Left lung (tissue), 14 donors: ENCODE measurements at places on chromosomes 4 and X. TPM values are rescaled to one million over a fixed set of nuclear protein-coding genes. Genes with fewer than 3 reads are reported as not detected.

DNA sequence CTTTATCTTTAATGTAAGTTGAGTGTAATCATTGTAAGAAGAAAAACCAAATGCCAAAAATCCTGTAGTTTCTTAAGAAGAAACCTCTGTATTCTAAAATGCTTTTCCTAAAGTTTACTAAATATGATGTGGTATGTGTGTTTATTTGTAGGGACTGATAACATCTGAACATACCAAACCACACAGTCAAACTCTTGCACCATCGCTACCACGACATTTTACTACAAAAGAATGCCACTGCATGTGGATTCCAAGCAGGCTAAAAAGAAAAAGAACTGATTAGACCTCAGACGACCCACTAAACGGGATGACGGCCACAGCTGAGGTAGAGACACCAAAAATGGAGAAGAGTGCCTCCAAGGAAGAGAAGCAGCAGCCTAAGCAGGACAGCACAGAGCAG, 46.1 kb downstream of the LAS1L start:
- no peaks in the 10 kb centered on the region for H3K36me3 ChIP-seq
- H3K4me3 ChIP-seq, result no peak overlapping the region
- no peak overlapping the region for H3K27ac ChIP-seq
- H3K4me1 ChIP-seq, result no peaks in the 10 kb centered on the region

- DNase-seq, result no peak
- no peaks in the 10 kb centered on the region for H3K4me1 ChIP-seq
- no peak overlapping the region for H3K27ac ChIP-seq
- H3K4me3 ChIP-seq, result no peak overlapping the region
- no peaks in the 10 kb centered on the region for H3K27me3 ChIP-seq
Observed at GRCh38 chr4:188463909-188464308, 324.7 kb downstream of the TRIML1 start.

- H3K27ac ChIP-seq, result no peak overlapping the region
- H3K27me3 ChIP-seq, result peaks cover 7% of the 10 kb centered on the region
- H3K36me3 ChIP-seq, result no peaks in the 10 kb centered on the region
- no peak for DNase-seq
- no peaks in the 10 kb centered on the region for H3K4me1 ChIP-seq
Observed at GRCh38 chrX:100829730-100830129, 9.5 kb downstream of the CSTF2 start.

DNA sequence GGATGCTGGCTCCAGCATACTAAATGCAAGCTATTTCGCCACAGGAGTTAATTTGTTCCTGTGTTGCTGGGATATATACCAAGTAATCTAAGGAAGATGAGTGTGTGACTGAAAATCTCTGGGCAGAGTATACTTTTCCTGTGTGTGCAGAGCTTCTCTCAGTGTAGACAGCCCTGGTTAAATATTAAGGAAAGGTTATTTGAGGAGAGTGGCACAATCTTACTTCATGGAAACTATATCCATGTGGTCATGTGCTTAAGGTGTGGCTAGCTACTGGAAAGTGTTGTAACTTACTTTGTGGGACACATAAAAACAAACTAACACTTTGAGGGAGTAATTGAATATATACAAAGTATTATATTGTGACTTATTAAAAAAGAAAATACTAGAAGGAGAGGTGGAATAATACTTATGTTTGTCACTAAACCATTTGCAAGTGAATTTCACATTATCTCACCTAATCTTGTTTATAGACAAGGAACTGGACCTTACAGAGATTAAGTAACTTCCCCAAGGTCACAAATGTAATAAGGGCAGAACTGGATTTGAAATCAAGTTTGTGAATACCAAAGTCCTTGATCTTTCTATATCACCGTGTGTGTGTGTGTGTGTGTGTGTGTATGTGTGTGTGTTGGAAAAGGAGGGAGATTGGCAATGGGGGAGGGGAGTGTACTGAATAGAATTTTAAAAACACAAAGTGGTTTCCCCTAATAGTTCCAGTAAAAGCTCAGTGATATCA, 408.2 kb upstream of the NR3C2 start:
- H3K36me3 ChIP-seq, result no peaks in the 10 kb centered on the region
- H3K4me1 ChIP-seq, result no peaks in the 10 kb centered on the region
- no peaks in the 10 kb centered on the region for H3K27me3 ChIP-seq
- H3K4me3 ChIP-seq, result no peak overlapping the region

DNA sequence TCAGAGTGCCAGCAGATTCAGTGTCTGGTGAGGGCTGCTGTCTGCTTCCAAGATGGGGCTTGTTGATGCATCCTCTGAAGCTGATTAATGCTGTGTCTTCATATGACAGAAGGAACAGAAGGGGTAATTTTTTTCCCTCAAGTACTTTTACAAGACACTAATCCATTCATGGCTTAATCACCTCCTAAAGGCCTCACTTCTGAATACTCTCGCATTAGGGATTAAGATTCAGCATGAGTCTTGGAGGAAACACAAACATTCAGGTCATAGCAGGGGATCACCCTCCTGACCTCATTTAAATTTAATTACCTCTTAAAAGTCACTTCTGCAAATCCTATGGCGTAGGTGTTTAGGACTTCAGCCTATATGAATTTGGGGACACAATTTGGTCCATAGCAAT, 1145.5 kb upstream of the PCDH10 start:
- H3K27ac ChIP-seq, result no peak overlapping the region
- H3K4me1 ChIP-seq, result no peaks in the 10 kb centered on the region
- H3K27me3 ChIP-seq, result no peaks in the 10 kb centered on the region
- no peaks in the 10 kb centered on the region for H3K36me3 ChIP-seq
- DNase-seq, result no peak

DNA sequence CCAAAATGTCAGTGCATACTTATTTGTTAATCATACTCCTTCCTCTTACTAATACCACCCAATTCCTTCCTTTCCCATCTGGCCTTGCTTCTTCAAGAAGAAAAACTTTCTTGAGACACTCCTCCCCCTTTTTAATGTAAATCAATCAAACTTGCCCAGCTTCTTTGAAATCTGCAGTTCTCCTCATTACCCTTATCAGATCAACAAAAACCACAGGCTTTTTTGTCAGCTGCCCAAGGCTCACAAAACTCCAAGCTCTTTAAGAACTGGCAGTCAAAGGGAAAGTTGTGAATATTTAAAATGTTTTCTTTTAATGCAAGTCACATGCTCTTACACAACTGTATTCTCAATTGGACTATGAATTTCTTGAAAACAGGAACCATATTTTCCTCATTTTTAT, 11.3 kb upstream of the MYOZ2 start:
- H3K4me3 ChIP-seq, result no peak overlapping the region
- H3K27me3 ChIP-seq, result no peaks in the 10 kb centered on the region
- DNase-seq, result no peak
- no peaks in the 10 kb centered on the region for H3K4me1 ChIP-seq
- H3K36me3 ChIP-seq, result no peaks in the 10 kb centered on the region

- DNase-seq, result peak; percentile 73
- H3K27ac ChIP-seq, result no peak overlapping the region
- no peaks in the 10 kb centered on the region for H3K36me3 ChIP-seq
- no peaks in the 10 kb centered on the region for H3K27me3 ChIP-seq
- peaks cover 28% of the 10 kb centered on the region for H3K4me1 ChIP-seq
Observed at GRCh38 chr4:40840985-40841571, 91.3 kb downstream of the NSUN7 start.

- no peak overlapping the region for H3K4me3 ChIP-seq
- H3K27me3 ChIP-seq, result no peaks in the 10 kb centered on the region
- peak overlapping the region; percentile 34 for H3K27ac ChIP-seq
- H3K36me3 ChIP-seq, result no peaks in the 10 kb centered on the region
- H3K4me1 ChIP-seq, result peaks cover 6% of the 10 kb centered on the region
- DNase-seq, result no peak
Observed at GRCh38 chr4:76546759-76547742, 112.0 kb downstream of the SHROOM3 start.

GRCh38 chr4:125826801-125827695, 512.3 kb downstream of the FAT4 start:
- no peak overlapping the region for H3K27ac ChIP-seq
- H3K27me3 ChIP-seq, result no peaks in the 10 kb centered on the region
- no peaks in the 10 kb centered on the region for H3K4me1 ChIP-seq
- no peak for DNase-seq
- H3K4me3 ChIP-seq, result no peak overlapping the region
- H3K36me3 ChIP-seq, result no peaks in the 10 kb centered on the region

GRCh38 chr4:106264331-106264728, 51.7 kb downstream of the TBCK start:
- no peaks in the 10 kb centered on the region for H3K36me3 ChIP-seq
- no peaks in the 10 kb centered on the region for H3K27me3 ChIP-seq
- no peak for DNase-seq
- H3K4me3 ChIP-seq, result no peak overlapping the region
- H3K27ac ChIP-seq, result no peak overlapping the region
- H3K4me1 ChIP-seq, result no peaks in the 10 kb centered on the region

- no peaks in the 10 kb centered on the region for H3K4me1 ChIP-seq
- no peaks in the 10 kb centered on the region for H3K36me3 ChIP-seq
- no peaks in the 10 kb centered on the region for H3K27me3 ChIP-seq
- no peak overlapping the region for H3K4me3 ChIP-seq
Observed at GRCh38 chr4:13329963-13330362, 154.2 kb downstream of the RAB28 start.

DNA sequence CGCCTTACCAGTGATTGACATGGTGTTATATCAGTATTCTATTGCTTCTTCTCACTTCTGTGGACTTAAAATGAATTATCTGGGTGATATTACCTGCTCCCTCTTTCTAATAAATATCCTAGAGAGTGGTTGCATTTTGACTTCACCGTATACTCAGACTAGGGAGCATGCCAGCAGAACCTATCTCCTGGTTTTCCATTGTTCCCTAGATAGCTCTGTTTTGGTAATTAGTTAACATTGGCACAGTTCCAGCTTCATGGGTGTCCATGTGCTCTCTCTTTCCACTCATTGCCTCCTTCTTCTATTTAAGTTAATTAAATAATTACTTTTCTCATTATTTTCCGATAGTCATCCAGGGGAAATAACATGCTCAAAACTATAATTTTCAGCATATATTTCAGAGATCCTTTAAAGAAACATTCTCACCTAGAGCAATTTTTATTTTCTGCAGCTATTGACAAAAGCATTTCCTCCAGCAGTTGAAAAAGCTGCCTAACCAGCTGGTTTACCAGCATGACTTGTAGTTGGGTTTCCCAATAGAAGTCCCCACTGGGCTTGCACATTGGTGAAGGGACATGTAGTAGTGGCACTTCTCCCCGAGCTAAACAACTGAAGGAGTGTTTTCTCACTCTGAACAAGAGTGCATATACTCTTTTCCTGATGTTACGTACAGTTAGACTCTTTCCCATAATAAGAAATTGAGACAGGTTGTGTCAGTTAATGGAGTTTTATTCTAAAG, 27.9 kb upstream of the PAPSS1 start:
- H3K4me3 ChIP-seq, result no peak overlapping the region
- no peak overlapping the region for H3K27ac ChIP-seq
- no peaks in the 10 kb centered on the region for H3K4me1 ChIP-seq
- no peaks in the 10 kb centered on the region for H3K36me3 ChIP-seq
- H3K27me3 ChIP-seq, result no peaks in the 10 kb centered on the region

DNA sequence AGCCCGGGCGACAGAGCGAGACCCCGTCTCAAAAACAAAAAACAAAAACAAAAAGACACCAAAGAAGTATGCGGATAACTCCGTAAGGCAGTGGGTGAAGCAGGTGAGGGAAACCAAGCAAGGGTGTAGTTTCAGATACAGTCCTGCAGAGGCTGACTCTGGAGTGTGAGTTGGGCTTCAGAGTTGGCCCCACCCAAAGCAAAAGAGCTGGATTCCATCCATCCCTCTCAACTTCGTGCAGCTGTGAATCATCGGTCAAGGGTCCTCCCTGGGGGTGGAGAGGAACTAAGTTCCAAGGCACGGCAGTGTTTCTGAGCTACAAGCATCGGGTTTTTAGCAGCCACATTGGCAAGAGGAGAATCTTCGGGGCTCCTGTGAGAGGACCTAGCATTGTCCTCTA, 43.9 kb upstream of the FAM9A start:
- H3K4me3 ChIP-seq, result no peak overlapping the region
- H3K27ac ChIP-seq, result no peak overlapping the region
- peaks cover 3% of the 10 kb centered on the region for H3K27me3 ChIP-seq
- H3K36me3 ChIP-seq, result no peaks in the 10 kb centered on the region

DNA sequence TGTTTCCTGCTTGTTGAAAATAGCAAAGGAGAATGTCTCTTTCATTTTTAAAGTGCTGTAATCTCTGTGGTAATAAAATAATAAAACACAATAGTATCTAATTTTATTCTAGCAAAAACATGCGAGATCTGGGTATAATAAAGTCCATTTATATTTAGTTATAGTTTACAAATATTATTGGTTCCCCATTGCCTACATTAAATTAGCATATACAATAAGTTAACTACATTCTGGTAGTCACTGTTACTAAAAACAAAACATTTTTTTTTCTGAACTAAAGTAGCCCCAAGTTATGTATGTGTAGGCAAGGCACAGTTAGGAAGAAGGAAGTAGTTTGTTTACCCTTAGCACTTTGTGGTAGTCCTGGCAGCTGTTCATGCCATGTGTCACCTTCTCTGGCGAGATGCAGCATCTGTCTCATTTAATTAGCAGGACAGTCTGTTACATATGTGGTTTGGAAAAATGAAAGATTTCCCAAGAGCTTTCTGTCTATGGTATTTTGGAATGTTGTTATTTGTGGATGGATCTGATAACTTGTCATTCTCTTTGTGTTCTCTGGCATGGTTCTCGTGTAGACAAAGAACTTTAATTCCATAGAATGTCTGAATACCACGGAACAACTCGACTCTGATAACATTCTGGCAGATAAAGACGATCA, 231.3 kb upstream of the PITX2 start:
- no peaks in the 10 kb centered on the region for H3K36me3 ChIP-seq
- no peak for DNase-seq

DNA sequence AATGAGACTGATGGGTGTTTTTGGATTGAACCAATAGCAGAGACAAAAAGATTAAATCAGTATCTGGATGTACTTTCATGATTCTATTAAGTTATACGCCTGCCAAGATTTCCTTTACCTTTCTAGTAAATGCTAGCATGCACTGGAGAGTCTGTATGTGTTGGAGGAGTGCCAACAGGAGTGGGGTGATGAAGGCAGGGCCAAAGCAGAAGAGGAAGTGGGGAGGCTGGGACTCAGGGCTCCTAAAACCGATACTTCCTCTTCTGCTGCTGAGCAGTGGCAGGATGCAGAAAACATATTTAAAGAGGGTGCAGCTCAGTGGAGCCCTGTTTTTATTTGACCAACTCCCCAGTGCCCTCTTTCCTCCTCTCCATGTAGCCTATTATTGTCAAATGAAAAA, 5.6 kb downstream of the CYSLTR1 start:
- peak overlapping the region; percentile 48 for H3K27ac ChIP-seq
- peak; percentile 19 for DNase-seq
- H3K27me3 ChIP-seq, result no peaks in the 10 kb centered on the region

- H3K27ac ChIP-seq, result no peak overlapping the region
- H3K36me3 ChIP-seq, result no peaks in the 10 kb centered on the region
- H3K4me1 ChIP-seq, result no peaks in the 10 kb centered on the region
- no peaks in the 10 kb centered on the region for H3K27me3 ChIP-seq
Observed at GRCh38 chr4:138674209-138674608, 341.4 kb upstream of the NOCT start.

DNA sequence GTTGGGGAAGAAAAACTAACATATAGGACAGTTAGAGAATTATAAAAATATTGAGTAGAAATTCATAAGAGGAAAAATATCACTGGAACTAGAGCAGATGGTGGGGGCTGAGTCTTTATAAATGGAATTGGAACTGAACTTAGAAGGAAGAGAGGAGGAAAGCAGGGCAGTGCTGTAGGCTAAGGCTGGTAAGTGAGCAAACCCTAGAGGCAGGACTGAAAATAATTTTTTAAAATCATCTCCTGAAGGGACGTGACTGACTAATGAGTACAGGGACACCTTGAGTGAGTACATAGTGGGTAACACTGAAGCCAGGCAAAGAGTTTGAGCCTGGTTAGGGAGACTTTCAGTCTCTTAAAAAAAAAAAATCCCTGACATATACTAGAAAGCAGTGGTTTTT, 63.3 kb downstream of the GALNT7 start:
- no peak overlapping the region for H3K4me3 ChIP-seq
- DNase-seq, result no peak
- H3K27me3 ChIP-seq, result no peaks in the 10 kb centered on the region
- no peak overlapping the region for H3K27ac ChIP-seq
- no peaks in the 10 kb centered on the region for H3K4me1 ChIP-seq

GLRA2 gene
- not detected for total RNA-seq

GPC4 gene
- 59.9 TPM for total RNA-seq

MGAT4D gene
- not detected for total RNA-seq

EXOC1L gene
- not detected for total RNA-seq
